ENCODE measurements at places on chromosomes 12 and 14.

GRCh38 chr12:4933411-4933810 lies 23.7 kb downstream of the KCNA1 start:
- no peak for DNase-seq

GRCh38 chr14:60064491-60065072 lies 27.1 kb upstream of the PCNX4 start:
- DNase-seq: peak; percentile 4

- DNase-seq: no peak
Observed at GRCh38 chr12:131796754-131797587, 31.2 kb upstream of the MMP17 start.

DNA sequence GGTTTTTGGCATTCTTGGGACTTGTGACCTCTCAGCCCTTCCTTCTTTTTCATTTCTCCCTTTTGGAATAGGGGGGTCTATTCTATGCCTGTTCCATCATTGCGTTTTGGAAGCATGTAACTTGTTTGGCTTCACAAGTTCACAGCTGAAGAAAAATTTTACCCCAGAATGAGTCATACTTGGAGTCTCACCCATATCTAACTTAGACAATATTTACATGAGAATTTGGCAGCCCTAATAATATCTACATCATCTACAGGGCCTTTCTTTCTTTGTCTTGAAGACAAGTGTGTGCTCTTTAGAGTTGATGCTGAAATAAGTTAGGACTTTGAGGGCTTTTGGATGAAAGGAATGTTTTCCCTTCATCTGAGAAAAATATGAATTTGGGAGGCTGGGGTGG lies 1312.9 kb upstream of the FLRT2 start:
- no peak for DNase-seq

DNA sequence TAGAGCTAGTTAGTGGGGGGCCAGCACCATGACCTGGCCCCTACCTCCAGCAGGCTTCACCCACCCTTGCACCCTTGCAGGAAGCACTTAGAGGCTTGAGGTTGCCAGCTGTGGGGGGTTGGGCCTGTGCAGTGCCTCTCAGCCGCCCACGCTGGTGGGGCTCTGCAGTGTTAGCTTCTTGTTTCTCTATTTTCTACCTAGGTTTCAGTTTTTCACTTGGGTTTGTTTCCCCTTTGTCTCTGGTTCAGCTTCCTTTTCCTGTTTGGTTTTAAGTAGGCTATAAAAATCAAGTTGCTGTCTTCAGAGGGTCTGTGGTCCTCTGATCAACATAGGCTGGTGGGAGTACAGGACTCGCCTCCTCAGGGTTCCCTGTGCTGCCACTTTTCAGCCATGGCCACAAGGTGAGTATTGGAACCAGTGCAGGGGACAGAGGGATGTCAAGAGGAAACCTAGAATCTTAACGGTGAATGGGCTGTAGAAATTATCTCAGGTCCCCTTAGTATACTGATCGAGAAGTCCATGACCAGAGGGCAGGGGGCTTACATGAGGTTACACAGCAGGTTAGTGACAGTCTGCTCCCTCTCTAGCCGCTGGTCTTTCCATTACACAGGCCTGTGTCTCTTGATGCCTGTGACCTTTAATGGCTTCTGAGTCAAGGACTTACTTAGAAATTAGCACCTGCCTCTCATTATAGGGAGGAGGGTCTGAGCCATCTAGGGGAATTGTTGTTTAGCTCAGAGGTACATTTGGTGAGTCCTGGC lies at the start of gene EVL:
TSS of gene EVL (plus strand) at position 312 of the 761 bp plus-strand sequence. CDS start at position 391, 79 bp downstream.
- DNase-seq: no peak

DNA sequence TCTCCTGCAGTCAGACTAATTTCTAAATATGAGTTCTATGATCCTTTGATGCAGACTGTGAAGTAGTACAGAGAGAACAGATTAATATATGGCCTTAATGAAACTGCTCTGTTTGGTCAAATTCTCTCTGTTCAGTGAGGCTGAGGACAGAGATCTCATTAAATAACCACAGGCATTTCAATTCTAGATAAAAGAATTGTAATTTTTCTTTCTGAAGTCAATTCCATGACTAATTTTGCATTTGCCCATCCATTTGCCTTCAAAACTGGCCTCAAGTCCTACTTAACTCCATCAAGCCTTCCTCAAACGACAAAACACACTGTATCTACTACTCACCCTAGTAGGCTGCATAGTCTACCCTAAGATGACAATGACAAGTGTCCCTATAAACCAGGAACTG lies 67.1 kb downstream of the DUSP16 start:
- no peak for DNase-seq

- no peak for DNase-seq
Observed at GRCh38 chr12:69515394-69515930, 45.3 kb downstream of the FRS2 start.

GRCh38 chr14:87097015-87097414 lies 896.0 kb downstream of the GALC start:
- no peak for DNase-seq

DNA sequence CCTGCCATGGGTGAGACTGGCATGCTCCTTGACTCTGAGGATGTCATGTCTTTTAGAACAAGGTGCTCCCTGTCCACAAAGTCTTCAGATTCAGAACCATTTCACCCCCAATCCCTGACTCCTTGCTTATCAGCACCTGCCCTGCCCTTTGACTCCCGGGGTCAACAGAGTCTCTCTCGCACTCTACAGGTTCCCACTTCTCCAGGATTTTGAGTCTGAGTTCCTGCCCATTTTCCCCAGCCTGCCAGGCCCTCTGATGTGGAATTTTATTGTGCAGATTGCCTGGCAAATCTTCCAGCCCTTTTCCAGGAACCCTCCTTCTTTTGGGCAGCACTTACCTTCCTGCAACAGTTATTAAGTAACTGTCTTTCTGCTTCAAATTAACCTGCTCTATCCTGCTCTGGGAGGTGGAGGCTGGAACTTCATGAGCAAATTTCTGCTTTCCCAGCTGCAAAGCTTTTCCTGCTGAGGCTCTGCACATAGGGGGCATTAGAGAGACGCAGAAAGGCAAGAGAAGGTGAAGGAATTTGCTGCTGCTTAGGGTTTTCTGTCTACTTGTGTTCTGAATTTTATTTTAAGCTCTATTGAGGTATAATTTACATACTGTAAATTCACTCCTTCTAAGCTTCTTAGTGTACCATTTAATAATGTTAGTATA lies 259.1 kb downstream of the PCNX1 start:
- DNase-seq: peak; percentile 36

Data from thymus (tissue), 14 donors.